Stimulated activated naive B cell treated with anti-CD40 and anti-IgM and Interleukin-4, amounts not matched to agents 10 μg/mL and 1 μg/mL and 100 μg/mL, for 72 hours (primary cell): ENCODE measurements at places on chromosomes 2 and 18.

DNA sequence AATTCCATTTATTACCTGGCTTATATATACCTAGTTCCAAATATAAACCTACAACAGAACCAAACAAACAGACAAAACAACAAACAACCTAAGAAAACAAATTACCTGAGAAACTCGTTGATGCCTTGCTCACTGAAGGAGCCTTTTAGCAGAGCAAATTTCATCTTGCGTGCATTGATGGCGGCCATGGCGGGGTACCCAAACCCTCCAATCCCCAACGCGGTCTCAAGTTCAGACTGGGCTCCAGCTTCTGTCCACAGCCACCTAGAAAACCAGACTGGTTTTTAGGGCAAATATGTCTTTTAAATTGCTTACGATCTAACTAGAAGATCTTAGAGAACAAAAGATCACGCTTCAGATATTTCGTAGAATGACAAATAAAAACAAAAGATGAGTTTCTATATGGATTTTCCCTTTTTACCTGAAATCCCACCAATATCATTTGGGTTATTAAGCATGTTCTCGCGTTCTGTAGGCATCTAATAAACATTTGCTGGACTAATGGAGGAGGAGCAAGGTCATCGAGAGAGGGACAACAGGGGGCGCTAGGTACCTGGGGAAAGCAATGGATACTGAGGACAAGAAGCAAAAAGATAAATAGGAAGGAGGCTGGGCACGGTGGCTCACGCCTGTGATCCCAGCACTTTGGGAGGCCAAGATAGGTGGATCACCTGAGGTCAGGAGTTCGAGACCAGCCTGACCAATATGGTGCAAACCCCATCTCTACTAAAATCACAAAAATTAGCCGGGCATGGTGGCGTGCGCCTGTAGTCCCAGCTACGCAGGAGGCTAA, 25.2 kb downstream of the PDIA6 start:
- H3K4me1 ChIP-seq = peaks cover 8% of the 10 kb centered on the region
- no peak overlapping the region for H3K4me3 ChIP-seq
- no peak overlapping the region for H3K27ac ChIP-seq
- H3K27me3 ChIP-seq = no peaks in the 10 kb centered on the region
- DNase-seq = no peak

GRCh38 chr2:180873219-180873618, 107.2 kb upstream of the UBE2E3 start:
- no peaks in the 10 kb centered on the region for H3K36me3 ChIP-seq
- H3K27ac ChIP-seq = no peak overlapping the region
- peaks cover 19% of the 10 kb centered on the region for H3K27me3 ChIP-seq
- no peak overlapping the region for H3K4me3 ChIP-seq
- no peaks in the 10 kb centered on the region for H3K4me1 ChIP-seq
- DNase-seq = no peak

GRCh38 chr2:71742953-71743601, 289.7 kb downstream of the DYSF start:
- no peak overlapping the region for H3K27ac ChIP-seq
- H3K27me3 ChIP-seq = peaks cover 3% of the 10 kb centered on the region
- no peaks in the 10 kb centered on the region for H3K36me3 ChIP-seq
- DNase-seq = no peak

GRCh38 chr2:46332686-46333281, 35.6 kb downstream of the EPAS1 start:
- no peak overlapping the region for H3K4me3 ChIP-seq
- no peak overlapping the region for H3K27ac ChIP-seq
- H3K27me3 ChIP-seq = peaks cover 11% of the 10 kb centered on the region
- H3K36me3 ChIP-seq = no peaks in the 10 kb centered on the region
- no peaks in the 10 kb centered on the region for H3K4me1 ChIP-seq
- DNase-seq = no peak

DNA sequence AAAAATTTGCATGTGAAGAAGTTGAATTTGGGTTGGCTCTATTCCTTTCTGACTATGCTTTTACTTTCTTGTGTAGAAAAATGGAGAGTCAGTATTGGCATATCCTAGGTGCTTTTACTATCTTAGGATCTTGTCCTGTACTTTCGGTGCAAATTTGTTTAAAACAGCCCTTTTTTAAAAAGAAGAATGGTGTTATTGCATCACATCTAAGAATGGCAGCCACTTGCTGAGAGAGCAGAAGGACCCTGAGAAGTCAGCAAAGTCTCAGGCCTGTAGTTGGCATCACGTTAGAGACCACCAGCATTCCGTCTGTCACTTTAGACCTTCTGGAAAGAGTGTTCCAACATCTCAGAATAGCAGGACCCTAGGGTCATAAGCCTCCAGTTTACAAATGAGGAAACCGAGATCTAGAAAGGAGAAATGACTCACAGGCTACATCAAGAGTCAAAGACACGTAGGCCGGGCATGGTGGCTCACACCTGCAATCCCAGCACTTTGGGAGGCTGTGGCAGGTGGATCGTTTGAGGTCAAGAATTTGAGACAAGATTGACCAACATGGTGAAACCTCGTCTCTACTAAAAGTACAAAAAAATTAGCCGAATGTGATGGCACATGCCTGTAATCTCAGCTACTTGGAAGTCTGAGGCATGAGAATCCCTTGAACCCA, 42.5 kb downstream of the SPATS2L start:
- H3K4me3 ChIP-seq = no peak overlapping the region
- H3K27ac ChIP-seq = no peak overlapping the region
- H3K27me3 ChIP-seq = no peaks in the 10 kb centered on the region
- H3K4me1 ChIP-seq = no peaks in the 10 kb centered on the region
- DNase-seq = no peak
- no peaks in the 10 kb centered on the region for H3K36me3 ChIP-seq

DNA sequence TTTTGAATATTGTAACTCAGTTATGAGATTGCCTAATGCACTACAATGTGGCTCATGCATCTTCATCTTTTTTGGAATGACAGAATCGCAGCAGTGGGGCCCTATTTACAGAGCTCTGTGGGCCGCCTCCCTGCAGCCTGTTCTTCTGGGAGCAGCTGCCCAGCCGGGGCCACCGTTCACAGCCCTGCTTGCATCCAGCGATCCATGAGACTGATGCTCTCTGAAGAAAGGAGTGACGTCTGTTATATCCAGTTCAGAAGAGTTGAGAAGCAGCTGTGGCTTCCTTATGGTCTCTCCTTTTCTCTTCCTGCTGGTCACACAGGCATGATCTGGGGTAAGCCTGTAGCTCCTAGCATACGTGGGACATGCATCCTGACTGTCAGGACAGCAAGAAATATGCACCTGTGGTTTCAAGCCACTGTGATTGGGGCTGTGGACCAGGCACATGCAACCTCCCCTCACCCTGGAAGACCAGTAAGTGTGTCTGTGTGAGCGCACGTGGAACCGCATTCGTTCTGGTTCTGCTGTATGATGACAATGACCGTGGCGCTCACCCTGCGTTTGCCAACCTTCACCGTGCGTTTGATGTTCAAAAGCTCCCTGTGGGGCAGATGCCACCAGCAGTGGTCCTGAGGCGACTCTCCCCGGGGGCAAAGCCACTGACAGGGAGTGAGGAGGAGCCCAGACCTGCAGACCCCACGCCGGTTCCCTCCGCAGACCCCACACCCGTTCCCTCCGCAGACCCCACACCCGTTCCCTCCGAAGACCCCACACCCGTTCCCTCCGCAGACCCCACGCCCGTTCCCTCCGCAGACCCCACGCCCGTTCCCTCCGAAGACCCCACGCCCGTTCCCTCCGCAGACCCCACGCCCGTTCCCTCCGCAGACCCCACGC, 189.8 kb downstream of the TMEM18 start:
- no peaks in the 10 kb centered on the region for H3K4me1 ChIP-seq
- H3K27ac ChIP-seq = no peak overlapping the region
- no peaks in the 10 kb centered on the region for H3K36me3 ChIP-seq
- no peak for DNase-seq

DNA sequence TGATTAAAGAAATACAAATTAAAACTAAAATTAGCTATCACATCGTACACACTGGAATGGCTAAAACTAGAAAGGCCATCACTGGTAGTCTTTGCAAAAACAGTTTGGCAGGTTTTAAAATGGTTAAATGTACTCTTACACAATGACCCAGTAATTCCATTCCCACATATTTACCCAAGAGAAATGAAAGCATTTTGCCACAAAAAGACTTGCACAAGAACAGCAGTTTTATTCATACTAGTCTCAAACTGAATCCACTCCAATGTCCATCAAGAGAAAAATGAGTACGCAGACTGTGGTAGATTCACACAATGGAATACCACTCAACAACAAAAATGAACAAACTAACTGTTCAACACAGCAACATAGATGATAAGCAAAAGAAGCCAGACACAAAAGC, 29.1 kb downstream of the SP140L start:
- DNase-seq = no peak
- H3K27me3 ChIP-seq = no peaks in the 10 kb centered on the region
- no peak overlapping the region for H3K27ac ChIP-seq
- H3K4me1 ChIP-seq = peaks cover 6% of the 10 kb centered on the region
- peaks cover 26% of the 10 kb centered on the region for H3K36me3 ChIP-seq

- H3K4me1 ChIP-seq = peaks cover 51% of the 10 kb centered on the region
- H3K36me3 ChIP-seq = peaks cover 13% of the 10 kb centered on the region
- no peak overlapping the region for H3K4me3 ChIP-seq
- no peak for DNase-seq
- peaks cover 21% of the 10 kb centered on the region for H3K27me3 ChIP-seq
- no peak overlapping the region for H3K27ac ChIP-seq
These were observed 21.6 kb downstream of the DNMT3A start for GRCh38 chr2:25320077-25320476.

GRCh38 chr2:35081622-35082015, 1274.0 kb upstream of the CRIM1 start:
- DNase-seq = no peak
- no peaks in the 10 kb centered on the region for H3K27me3 ChIP-seq
- H3K4me3 ChIP-seq = no peak overlapping the region
- H3K36me3 ChIP-seq = no peaks in the 10 kb centered on the region
- H3K27ac ChIP-seq = no peak overlapping the region

DNA sequence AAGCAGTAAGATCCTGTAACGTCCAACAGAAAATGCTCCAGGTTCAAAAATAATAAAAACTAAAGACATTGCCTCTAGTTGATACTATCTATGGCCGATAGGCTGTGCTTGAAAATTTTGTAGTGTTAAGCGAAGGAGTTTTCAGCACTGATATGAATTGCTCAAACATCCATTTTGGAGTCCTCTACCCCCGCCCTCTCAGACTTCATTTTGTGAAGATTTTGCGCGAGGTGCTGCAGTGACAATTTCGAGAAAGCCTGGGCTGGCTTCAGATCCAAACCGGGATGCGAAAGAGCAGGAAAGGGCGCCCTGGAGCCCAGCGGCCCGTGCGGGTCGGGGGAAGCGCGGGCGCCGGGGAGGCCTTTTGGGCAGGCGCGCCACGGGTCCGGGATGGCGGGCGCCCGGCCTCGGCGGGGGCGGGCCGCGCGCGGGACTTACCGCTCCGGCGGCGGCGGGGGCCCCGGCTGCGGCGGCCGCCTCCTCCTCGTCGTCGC, 1.8 kb downstream of the SP3 start:
- peak overlapping the region; percentile 97 for H3K4me3 ChIP-seq
- DNase-seq = no peak
- peak overlapping the region; percentile 99 for H3K27ac ChIP-seq
- no peaks in the 10 kb centered on the region for H3K27me3 ChIP-seq
- peaks cover 28% of the 10 kb centered on the region for H3K4me1 ChIP-seq

- DNase-seq = no peak
- no peak overlapping the region for H3K4me3 ChIP-seq
- no peaks in the 10 kb centered on the region for H3K27me3 ChIP-seq
- H3K27ac ChIP-seq = no peak overlapping the region
These were observed 266.4 kb downstream of the TMEM182 start for GRCh38 chr2:103028181-103028580.

- H3K27me3 ChIP-seq = no peaks in the 10 kb centered on the region
- no peak overlapping the region for H3K27ac ChIP-seq
- no peak for DNase-seq
- H3K36me3 ChIP-seq = peaks cover 25% of the 10 kb centered on the region
These were observed 225.5 kb upstream of the TMEM200C start for GRCh38 chr18:6120820-6121279.

GRCh38 chr2:157880927-157881326, 4.8 kb upstream of the ACVR1 start:
- peaks cover 3% of the 10 kb centered on the region for H3K36me3 ChIP-seq
- H3K27ac ChIP-seq = no peak overlapping the region
- H3K27me3 ChIP-seq = peaks cover 4% of the 10 kb centered on the region
- no peak for DNase-seq
- H3K4me3 ChIP-seq = no peak overlapping the region
- H3K4me1 ChIP-seq = peaks cover 7% of the 10 kb centered on the region

- DNase-seq = no peak
- peaks cover 11% of the 10 kb centered on the region for H3K4me1 ChIP-seq
- peak overlapping the region; percentile 59 for H3K4me3 ChIP-seq
- peaks cover 2% of the 10 kb centered on the region for H3K27me3 ChIP-seq
- H3K27ac ChIP-seq = no peak overlapping the region
- no peaks in the 10 kb centered on the region for H3K36me3 ChIP-seq
These were observed 119.6 kb upstream of the ARL5A start for GRCh38 chr2:151947813-151948165.
